ENCODE measurements at places on chromosomes 1 and 21.

GRCh38 chr1:182484067-182484466 lies 34.1 kb downstream of the RGSL1 start:
- no peak for DNase-seq

- peak; percentile 4 for DNase-seq
Observed at GRCh38 chr1:68808351-68808750, 311.5 kb upstream of the DEPDC1 start.

DNA sequence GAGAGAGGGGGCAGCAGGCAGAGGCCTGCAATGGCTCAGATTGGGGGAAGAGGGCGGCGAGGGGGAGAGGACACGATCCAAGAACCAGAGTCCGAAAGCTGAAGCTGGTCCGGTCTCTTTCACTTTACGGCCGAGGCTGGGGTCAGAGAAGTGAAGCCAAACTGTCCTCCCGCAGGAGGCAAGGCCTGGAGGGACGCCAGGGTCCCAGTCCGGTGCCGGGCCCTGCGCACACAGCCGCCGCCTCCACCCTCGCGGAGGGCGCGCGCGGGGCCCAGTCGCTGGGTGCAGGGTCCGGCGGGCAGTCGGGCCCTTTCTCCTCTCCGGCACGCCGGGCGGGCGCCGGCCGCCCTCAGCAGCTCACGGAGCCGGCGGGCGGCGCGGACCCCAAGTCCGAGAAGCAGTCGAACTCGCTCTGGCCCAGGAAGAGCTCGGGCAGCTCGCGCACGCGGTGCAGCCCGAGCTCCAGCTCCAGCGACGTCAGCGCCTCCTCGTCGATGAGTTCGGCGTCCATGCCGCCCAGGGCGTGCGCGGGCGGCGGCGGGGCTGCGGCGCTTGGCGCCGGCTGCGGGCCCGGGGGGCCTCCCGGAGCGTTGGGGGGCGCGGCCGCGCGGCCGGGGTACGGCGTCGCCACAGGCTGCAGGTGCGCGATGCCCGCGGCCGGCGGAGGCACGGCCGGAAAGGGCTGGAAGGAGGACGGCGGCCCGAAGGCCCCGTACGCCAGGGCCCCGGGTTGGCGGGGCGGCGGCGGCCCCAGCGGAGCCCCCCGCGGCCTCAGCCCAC lies 749 bp downstream of the CITED4 start:
- DNase-seq: peak; percentile 62

DNA sequence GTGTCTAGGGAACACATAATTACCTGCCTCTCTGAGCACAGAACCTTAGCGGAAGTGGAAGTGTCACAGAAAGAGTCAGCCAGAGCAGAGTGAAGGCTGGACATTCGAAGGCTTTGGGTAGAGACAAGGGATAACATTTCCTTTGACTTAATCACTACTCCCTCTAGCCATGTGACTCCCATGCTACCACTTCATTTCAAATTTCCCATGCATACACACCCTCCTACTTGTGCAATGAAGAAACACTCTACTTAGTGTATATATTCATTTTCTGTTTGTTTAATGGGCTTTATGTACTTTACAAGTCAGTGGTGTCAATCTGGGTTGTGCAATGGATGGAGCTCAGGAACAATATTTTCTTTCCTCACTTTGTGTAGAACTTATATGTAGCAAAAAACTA lies 6.9 kb downstream of the ANKRD35 start:
- no peak for DNase-seq

DNA sequence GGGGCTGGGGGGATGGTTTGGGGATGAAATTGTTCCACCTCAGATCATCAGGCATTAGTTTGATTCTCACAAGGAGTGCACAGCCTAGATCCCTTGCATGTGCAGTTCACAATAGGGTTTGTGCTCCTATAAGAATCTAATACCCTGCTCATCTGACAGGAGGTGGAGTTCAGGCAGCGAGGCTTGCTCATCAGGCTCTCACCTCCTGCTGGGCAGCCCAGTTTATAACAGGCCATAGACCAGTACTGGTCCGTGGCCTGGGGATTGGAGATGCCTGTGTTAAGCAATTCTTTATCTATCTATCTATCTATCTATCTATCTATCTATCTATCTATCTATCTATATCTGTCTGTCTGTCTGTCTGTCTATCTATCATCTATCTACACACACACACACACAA lies 525.3 kb upstream of the DAB1 start:
- DNase-seq: no peak

- peak; percentile 93 for DNase-seq
Observed at GRCh38 chr1:20696397-20697333, 21.1 kb downstream of the KIF17 start.

DNA sequence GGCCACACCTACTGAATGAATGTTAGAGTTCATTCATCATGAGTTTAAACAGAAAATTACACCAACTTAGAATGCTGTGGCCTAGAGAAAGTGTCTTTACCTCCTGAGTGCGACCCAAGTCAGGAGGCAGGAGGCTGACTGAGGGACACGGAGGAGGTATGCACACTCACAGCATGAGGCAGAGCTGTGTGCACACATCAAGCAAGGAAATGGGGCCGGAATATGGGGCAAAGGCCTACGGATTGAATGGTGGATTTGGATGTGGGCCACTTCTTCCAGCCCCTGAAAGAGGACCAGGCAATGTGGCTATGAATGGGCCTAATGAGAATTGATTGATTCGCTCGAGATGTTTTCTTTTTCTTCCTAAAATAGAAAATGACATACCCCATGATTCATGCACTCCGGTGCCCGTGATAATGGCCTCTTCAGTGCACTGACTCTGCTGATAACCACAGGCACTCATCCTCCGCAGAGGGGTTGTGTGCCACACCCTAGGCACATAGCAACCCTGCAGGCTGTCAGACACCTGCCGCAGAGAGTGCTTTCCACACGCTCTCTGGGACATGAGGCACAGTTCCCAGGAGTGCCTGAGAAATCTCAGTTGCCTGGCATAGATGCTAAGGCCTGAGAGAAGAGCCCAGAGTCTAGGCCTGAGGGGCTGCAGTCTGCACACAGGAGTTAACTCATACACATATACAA lies 155.5 kb downstream of the GLUL start:
- DNase-seq: peak; percentile 96
